Cardiac muscle cell (in vitro differentiated cells and primary cell): ENCODE measurements at places on chromosomes 6 and 20. TPM values are rescaled to one million over a fixed set of nuclear protein-coding genes. Genes with fewer than 3 reads are reported as not detected.

The UBD gene
- total RNA-seq: not detected in 2 replicates

The GHRH gene
- total RNA-seq: 0.63 and 1.1 TPM in 2 replicates

The TRAPPC3L gene
- not detected in 2 replicates for total RNA-seq

The MYB gene
- 0.21 and 0.56 TPM in 2 replicates for total RNA-seq

The HRH3 gene
- total RNA-seq: not detected in 2 replicates

The PSMF1 gene
- 60.0 and 202 TPM in 2 replicates for total RNA-seq

The COL21A1 gene
- total RNA-seq: 1.2 and 1.4 TPM in 2 replicates

The BPIFB1 gene
- total RNA-seq: not detected in 2 replicates

The PTCRA gene
- total RNA-seq: not detected in 2 replicates

The SYNJ2 gene
- total RNA-seq: 1.3 and 2.9 TPM in 2 replicates

The STX11 gene
- total RNA-seq: 0.98 and 2.1 TPM in 2 replicates

The ASIP gene
- total RNA-seq: not detected in 2 replicates

GRCh38 chr6:3553254-3553653, 96.4 kb upstream of the SLC22A23 start:
- DNase-seq: no peak

GRCh38 chr20:4603724-4604123, 118.0 kb upstream of the PRND start:
- no peak for DNase-seq

GRCh38 chr6:92376691-92377090, 1042.7 kb downstream of the EPHA7 start:
- peak; percentile 31 for DNase-seq

GRCh38 chr6:131781687-131782086, 26.1 kb upstream of the ENPP1 start:
- no peak for DNase-seq

- DNase-seq: no peak
Measured at GRCh38 chr20:9517297-9518162, 3.1 kb downstream of the LAMP5 start.

DNA sequence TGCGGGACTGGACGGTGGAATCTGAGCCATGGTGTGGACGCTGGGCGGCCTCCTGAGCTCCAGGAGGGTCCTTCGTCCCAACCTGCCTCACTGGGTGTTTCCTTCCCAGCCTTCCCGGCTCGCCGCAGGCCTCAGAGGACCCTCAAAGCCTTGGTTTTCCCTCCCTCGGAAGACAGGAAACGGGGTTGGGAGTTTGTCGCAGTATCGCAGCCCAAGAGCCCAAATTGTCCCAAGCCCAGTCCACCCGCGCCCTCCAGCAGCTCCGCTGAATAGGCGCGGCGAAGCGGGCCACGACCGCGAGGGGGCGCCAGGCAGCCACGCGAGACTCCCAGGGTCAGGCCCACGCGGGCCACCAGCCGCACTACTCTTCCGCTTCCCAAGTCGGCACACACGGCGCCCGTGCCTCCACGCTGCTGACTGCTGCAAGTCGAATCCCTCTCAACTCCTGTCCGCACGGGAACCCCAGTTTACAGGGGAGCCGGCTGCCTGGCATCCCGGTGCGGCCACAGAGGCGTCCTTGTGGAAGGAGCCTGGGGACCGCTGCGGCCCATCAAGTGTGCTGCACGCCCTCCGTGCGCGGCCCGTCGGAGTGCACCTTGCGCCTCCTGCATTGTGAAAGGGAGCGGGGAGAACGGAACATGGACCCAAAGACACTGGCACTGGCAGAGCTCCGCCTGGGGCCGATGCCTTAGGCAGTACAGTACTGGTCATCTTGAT, 40.4 kb upstream of the HMGA1 start:
- peak; percentile 73 for DNase-seq

GRCh38 chr20:18718129-18718528, 95.5 kb upstream of the SCP2D1 start:
- DNase-seq: no peak

GRCh38 chr20:64025101-64025825, 10.7 kb upstream of the C20orf204 start:
- DNase-seq: no peak

DNA sequence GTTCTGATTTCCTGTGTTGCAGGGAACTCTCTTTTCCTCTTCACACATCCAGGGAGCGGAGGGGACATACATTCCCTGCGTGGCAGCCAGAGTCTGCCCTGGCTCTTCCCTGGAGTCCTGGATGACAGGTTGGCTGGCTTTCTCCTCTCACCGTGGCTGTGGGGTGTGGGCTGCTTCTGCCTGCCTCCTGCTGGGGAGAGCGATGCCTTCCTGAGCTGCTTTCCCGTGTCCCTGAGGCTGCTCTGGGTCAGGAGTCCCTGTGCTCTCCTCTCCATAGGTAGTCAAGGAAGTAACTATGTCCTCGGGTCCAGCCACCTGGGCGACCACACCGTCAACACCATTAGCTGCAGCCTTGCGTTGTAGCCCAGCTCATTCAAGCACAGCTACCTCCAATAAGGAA, 451.7 kb downstream of the QKI start:
- peak; percentile 26 for DNase-seq

DNA sequence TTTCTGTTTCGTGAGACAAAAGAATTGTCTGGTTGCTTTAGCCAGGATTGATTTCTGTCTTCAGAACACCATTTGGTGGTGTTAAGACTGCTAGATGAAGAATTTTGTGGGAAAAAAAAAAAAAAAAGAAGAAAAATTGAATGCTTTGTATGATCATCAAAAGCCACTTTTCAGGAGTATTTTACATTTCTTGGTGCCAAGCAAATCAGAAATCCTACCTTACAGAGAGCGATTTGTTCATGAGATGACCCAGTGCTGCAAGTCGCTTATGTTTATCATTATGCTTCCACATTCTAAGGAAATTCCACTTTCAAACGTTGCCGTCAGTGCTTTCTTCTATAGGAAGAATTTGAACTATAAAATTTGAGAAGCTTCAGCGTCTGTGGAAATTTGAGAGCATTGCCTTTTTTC, 228.7 kb downstream of the BCKDHB start:
- DNase-seq: no peak

- DNase-seq: no peak
Measured at GRCh38 chr6:154909311-154909710, 85.8 kb upstream of the TIAM2 start.

DNA sequence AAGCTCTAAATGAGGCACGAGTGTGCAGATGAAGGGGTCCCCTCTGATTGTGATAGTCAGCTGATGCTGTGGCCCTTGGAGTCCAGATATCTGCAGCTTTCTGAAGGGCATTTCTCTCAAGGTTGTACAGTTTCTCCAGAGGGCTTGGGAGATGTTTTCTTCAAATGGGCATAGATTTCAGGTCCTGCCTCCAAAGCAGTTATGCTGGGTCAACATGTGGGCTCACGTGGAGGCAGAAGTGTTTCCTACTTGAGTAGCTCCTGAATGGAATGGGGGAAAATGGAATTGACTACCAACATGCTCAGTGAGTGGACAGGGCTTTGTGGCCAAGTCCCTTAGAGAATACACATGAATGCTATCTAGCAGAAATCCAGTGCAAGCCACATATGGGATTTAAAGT, 360.7 kb downstream of the SAMD5 start:
- no peak for DNase-seq

GRCh38 chr20:59780494-59781185, 152.8 kb downstream of the SYCP2 start:
- no peak for DNase-seq

GRCh38 chr6:138535728-138536455, 36.6 kb upstream of the NHSL1 start:
- DNase-seq: no peak

DNA sequence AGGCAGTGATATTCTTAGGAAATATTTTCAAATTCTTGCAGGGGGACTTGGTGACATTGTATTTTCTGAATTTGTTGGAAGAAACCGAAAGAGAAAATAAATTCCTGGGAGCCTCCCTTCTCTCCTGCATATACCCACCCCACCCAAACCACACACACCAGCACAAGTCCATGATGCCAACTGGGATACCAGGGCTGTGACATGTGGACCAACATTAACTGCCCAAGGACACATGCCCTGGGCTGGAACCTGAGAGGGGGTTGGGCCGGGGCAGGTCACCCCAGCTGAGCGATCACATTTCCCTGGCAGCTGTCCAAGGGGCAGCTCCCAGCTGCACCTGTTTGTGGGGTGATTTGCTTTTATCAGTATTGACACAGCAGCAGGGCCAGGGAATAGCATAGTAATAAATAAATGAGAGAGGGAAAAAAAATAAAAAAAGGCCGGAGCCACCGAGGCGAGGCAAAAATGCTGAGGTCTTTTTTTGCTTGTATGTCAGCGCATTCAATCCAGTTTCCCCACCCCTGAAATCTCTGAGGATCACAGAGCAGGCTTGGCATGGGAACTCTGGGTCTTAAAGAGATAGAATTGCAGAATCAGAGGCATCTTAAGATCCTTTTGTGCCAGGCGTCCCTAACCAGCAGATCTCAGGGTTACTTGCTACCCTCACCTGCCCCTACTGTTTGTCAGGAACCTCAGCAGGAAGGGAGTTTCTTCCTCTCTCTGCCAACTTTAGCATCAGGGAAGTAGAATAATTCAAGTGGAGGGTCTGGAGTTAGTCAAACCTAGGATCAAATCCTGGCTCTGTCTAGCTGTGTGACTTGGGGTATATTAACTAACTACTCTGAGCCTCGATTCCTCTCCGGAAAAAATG, 66.5 kb upstream of the PIM1 start:
- DNase-seq: no peak

DNA sequence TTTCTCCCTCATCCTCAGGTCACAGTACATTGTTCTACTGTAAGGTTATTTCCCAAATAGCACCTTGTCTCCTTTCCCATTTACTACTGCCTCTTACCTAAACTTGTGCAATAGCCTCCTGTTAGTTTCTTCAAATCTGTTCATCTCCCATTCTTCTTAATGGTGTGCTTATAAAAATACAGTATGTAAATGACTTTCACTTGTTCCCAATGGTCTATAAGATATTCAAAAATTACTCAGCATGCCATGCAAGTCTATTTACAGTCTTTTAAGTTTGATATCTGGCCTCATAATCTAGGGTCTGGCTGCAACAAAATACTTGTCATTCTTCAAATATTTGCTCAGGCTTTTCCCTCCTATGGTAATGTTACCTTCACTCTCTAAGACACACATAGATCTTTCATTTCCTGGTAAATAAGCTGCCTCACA, 31.5 kb upstream of the RHAG start:
- no peak for DNase-seq

- no peak for DNase-seq
Measured at GRCh38 chr6:53673162-53673727, 7.7 kb upstream of the KLHL31 start.
